ENCODE measurements at places on chromosomes 7 and 10.

DNA sequence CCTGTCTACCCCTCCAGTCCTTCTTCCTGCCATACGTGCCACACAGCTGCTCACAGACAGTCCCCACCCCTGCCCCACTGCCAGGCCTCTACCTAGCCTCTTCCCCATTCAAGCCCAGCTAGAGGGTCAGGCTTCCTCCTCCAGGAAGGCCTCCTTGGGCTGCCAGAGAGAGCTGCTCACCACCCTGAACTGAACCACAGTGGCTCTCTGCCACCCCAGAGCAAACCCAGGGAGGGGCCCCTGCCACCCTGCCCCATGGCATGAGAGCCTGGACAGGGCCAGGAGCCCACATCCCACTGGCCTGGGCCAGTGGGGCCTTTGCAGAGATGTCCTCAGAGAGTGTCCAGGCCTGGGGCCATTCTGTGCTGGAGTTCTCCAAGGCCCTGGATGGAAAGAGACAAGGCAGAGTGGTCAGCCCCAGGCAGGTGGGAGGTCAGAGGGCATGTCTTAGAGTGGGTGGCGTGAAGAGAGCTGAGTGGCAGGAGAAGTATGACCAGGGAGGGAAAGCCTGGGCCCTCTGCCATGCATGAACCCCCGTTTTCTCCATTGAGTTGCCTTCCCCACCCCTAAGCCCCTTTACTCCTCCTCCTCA is 40.4 kb downstream of the TMEM270 start:
- DNase-seq = no peak

DNA sequence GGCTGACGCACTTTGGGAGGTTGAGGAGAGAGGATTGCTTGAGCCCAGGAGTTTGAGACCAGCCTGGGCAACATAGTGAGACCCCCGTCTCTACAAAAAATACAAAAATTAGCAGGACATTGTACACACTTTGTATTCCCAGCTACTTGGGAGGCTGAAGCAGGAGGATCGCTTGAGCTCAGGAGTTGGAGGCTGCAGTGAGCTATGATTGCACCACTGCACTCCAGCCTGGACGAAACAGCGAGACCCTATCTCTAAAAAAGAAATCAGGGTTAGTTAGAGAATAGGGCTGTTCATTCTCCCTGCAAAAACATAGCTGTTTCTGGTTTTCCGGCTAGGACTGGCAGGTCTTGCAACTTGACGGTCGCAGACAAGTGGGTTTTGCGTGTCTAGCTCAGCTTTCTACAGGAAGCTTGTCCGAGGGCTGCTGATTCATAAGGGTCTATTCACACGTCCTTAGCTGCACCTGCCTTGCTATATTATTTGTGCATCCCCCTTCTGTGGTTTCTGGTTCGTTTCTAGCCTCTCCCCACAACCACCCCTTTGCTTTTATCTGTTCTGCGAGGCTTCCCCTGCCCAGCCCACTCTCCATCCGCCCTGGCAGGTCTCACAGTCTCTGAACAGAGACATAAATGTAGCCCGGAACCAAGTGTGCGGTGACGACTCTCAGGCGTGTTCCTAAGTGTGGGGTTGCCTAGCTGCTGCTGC is 10.7 kb downstream of the AMZ1 start:
- DNase-seq = peak; percentile 12

GRCh38 chr10:71939304-71939703 is 24.9 kb upstream of the CHST3 start:
- no peak for DNase-seq

DNA sequence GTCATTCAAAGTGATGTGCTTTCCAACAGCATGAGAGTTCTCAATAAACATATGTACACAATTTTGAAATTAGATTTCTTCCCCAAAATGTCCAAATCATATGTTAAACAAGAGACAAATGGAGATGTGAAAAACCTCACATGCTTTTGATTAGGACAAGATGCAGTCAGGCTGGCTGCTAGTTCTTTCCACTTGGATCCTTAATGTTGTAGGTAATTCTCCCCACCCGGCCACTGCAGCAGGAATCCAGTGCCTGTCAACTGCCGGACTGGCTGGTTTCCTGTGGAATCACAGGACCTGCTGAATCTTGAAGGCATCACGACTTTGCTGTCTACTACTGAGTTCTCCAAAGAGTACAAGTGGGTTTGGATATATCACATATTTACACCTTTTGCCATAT is 138.6 kb upstream of the AKR1E2 start:
- DNase-seq = no peak

- no peak for DNase-seq
These were observed 95.7 kb downstream of the EMX2 start for GRCh38 chr10:117638200-117638599.

DNA sequence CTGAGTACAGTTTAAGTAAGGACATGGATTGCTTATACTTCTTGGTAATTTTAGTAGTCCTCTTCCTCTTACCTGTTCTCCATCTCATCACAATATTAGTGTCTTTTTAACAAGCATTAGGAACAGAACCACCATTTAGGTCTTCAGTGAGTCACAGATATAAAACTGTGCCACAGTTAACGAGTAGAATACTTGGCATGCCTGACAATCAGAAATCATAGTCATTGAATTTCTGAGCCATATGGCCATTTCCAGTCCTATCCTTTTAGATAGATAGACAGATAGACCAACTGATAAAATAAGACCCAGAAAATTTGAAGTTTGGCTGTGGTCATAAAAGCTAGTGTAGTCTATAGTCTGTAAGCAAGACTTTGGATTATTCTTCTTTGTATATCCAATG is 71.1 kb downstream of the GBF1 start:
- DNase-seq = no peak

GRCh38 chr7:71120096-71120495 is 11.8 kb upstream of the GALNT17 start:
- no peak for DNase-seq

DNA sequence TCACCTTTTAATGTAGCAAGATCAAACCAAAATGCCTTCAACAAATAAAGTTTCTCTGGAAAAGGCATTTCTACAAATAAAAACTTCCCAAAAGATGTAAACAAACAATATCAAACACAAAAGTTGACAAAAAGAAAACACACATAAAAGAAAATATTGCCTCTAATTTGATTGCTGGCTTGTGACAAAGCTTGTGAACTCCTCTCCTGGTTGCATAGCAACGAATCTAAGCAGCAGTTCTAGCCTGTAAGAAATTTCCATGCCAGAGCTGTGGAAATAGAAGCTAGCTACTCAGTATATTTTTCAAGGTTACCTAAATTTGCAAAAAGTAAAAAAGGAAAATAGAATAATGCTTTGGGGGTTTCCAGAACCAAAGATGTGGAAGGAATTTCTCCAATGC is 173.9 kb upstream of the CDK1 start:
- no peak for DNase-seq

DNA sequence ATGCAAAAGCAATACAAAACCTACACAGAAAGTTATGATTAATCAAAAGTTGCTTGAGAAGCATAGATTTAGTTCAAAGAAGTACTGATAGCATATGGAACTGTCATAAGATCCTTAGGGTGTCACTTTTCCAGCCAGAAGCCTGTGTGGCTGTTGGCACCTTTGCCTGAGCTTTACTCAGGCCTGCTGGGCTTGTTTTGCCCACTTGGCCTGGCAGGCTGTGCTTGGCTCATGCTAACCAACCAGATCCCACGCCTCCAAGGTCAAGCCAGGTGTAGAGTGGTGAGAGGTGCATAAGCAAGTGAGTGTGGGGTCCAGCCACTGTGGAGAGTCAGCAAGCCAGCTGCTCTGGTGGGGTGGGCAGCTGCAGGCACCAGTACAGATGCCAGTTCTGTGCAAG is 12.0 kb upstream of the LIPA start:
- DNase-seq = no peak

- DNase-seq = no peak
These were observed 39.8 kb upstream of the TRIM8 start for GRCh38 chr10:102604439-102604841.

- no peak for DNase-seq
These were observed 100.3 kb downstream of the DOCK4 start for GRCh38 chr7:112105584-112106530.

- no peak for DNase-seq
These were observed 263.0 kb downstream of the BAMBI start for GRCh38 chr10:28940158-28940888.

- DNase-seq = no peak
These were observed 344.9 kb upstream of the CHRM2 start for GRCh38 chr7:136523571-136523970.

GRCh38 chr7:139159900-139160675 is 50.6 kb upstream of the ZC3HAV1 start:
- DNase-seq = no peak

DNA sequence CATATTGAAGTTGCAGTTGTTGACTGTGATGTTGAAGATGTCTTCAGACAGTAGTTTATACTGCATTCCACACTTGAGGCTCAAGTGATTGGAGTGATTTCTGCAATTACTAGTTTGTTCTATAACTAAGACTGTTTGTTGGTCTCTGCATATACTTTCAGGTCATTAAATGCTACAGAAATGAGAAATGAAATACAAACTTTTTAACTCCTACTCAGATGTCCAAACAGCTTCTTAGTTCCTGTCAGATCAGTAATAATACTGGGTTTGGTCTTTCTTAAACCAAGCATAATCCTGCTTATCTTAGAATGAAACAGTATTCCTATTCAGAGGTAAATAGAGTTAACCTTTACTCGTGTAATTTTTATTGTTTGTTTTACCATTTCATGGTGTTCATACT is 115.9 kb downstream of the CCNY start:
- DNase-seq = no peak

DNA sequence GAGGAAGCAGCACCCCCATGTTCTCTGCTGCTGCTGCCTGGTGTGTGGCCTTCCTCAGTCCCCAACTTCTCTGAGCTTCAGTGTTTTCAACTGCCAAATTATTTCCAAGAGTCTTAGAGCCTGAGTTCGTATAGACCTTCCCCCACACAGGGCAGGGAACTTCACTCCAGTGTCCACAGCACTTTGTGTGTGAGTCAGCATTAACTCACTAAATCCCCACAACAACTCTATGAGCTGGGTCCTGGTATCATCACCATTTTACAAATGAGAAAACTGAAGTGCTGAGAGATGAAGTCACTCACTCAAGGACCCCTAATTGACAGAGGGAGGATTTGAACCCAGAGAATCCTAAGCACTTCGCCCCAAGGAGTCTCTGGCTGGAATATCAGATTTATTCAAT is 48.3 kb downstream of the ADCYAP1R1 start:
- no peak for DNase-seq

GRCh38 chr10:76026905-76027304 is 595.5 kb downstream of the LRMDA start:
- DNase-seq = no peak

DNA sequence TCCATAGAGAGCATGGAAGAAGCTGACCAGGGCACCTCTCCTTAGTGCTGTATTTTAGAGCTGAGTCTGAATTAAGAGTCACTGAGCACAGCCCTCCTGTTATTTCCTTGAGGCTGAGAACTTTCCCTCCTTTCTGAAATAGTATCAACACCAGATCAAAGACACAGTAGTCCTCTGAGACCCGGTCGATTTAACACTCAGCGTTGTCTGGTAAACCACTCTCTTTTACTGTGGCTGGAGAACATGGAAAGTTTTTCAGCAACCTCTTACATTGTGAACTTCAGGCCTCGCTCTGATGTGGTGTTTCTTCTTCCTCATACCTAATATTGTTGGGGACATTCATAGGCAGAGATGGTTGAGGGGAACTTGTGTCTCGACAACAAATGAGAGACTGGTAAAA is 202.0 kb upstream of the MTPN start:
- DNase-seq = no peak

GRCh38 chr7:100465702-100466311 is 1.7 kb upstream of the SPACDR start:
- no peak for DNase-seq

GRCh38 chr7:117756586-117757085 is 116.6 kb downstream of the CTTNBP2 start:
- DNase-seq = no peak

- no peak for DNase-seq
These were observed 282.3 kb downstream of the SEMA3D start for GRCh38 chr7:84904561-84904960.

DNA sequence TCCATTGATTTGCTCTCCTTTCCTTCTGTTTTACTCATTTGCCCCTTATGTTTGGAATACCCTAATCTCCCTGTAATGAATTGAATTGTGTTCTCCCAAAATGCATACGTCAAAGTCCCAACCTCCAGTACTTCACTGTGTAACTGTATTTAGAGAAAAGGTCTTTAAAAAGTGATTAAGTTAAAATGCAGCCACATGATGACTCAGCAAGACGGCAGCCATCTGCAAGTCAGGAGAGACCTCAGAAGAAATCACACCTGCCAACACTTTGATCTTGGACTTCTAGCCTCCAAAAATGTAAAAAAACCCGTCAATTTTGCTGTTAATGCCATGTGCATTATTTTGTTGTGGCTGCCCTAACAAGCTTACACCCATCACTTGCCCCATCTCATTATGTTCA is 85.3 kb upstream of the PCLO start:
- no peak for DNase-seq

DNA sequence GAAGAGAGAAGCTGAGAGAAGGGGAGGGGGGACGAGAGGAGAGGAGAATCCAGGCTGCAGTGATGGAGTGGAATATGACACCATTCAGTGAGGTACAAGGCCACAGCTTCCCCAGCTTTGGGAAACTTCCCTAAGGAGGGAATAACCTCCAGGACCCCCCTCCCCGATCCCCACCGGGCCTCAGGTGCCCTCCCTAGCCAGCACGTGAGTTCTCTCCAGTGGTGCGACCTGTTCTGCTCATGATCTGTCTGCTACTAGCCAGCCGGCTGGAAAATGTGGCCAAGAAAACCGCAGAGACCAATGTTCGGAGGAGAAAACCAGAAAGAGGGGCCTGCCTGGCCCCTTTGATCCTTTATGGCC is 39.9 kb upstream of the AGK start:
- no peak for DNase-seq

GRCh38 chr10:12849319-12850181 is 152.0 kb downstream of the CCDC3 start:
- no peak for DNase-seq

- DNase-seq = no peak
These were observed 43.7 kb upstream of the SLIT1 start for GRCh38 chr10:97229322-97230015.

DNA sequence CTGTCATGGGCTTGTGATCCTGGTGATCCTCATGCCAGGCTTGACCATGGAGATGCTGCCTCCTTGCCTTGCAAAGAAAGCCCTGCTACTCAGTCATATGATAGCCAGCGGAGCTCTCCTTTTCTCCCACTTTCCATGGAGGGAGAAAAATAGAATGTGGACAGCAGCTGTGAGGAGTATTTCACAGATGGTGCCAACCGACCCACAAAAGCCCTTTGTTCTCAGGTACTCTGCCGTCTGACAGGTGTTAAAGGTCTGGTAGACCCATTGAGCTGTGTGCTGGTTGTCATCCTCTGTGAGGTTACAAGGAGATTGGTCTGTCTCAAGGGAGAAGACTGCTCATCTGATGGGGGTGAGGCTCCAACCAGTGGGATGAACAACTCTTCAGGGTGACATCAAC is 29.5 kb upstream of the COBL start:
- no peak for DNase-seq
